ENCODE measurements at places on chromosomes 2 and 18.

- no peak for DNase-seq
Observed at GRCh38 chr2:239213643-239214101, 187.1 kb downstream of the HDAC4 start.

GRCh38 chr2:184654945-184655344 is 56.6 kb downstream of the ZNF804A start:
- no peak for DNase-seq

DNA sequence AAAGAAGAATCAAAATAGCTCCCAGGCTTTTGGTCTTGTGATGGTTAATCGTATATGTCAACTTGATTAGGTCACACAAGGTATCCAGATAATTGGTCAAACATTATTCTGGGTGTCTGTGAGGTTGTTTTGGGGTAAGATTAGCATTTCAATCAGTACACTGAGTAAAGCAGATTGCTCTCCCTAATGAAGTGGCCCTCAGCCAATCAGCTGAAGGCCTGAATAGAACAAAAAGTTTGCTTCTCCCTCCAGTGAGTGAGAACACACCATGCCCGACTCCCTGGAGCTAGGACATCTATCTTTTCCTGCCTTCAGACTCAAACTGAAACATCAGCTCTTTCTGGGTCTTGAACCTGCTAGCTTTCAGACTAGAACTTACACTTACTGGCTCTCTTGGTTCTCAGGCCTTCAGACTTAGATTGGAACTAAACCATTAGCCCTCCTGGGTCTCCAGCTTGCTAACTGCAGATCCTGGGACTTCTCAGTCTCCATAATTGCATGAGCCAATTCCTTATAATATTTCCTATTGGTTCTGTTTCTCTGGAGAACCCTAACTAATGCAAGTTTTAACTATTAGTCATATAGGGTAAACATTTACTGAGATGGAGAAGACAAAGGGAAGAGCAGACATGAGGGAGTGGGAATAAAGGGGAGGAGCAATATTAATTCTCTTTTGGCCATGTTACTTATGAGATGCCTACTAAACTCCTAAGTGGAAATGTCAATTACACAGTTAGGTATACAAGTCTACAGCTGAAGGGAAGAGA is 25.5 kb downstream of the LNPK start:
- no peak for DNase-seq

- DNase-seq, result no peak
Observed at GRCh38 chr2:219106251-219106650, 45.5 kb upstream of the IHH start.

DNA sequence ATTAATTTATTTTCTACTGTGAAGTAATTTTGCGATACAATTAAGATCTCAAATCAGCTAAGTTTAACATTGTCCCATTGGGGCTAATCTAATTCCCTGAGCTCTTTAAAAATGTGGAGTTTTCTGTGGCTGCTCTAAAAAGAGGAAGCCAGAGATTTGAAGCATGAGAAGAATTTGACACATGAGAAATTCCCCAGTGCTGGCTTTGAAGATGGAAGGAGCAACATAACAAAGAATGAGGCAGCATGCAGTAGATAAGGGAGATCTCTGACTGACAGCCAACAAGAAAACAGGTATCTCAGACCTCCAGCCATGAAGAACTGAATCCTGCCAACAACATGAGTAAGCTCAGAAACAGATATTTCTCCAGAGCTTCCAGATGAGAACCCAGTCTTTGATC is 308.4 kb downstream of the ZNF804A start:
- no peak for DNase-seq

DNA sequence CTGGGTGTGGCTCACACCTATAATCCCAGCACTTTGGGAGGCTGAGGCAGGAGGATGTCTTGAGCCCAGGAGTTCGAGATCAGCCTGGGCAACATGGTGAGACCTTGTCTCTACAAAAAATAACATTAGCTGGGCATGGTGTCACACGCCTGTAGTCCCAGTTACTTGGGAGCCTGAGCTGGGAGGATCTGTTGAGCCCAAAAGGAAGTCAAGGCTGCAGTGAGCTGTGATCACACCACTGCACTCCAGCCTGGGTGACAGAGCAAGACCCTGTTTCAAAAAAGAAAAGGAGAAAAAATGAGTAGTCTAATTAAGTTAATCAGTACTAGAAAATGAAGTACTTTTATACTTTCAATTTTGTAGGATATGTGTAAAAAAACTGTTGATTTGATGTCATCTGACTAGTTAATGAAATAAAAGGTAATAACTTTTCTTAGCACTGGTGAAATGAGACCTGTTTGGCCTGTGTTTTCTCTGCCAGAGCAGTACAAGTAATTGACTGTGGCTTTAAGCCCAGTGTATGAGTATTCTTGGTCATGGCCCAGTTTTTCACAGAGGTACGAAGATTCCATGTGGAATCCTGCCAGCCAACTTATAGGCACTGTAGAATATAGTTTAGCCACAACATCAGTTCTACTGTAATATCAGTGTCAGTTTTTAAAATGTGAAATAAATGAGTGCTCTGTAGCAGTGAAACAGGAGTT is 35.8 kb downstream of the MFSD6 start:
- no peak for DNase-seq

GRCh38 chr2:142217804-142218203 is 87.0 kb upstream of the LRP1B start:
- no peak for DNase-seq

- DNase-seq, result no peak
Observed at GRCh38 chr18:33517950-33518349, 60.1 kb upstream of the ASXL3 start.

GRCh38 chr2:165535471-165535870 is 66.0 kb downstream of the CSRNP3 start:
- DNase-seq, result no peak

DNA sequence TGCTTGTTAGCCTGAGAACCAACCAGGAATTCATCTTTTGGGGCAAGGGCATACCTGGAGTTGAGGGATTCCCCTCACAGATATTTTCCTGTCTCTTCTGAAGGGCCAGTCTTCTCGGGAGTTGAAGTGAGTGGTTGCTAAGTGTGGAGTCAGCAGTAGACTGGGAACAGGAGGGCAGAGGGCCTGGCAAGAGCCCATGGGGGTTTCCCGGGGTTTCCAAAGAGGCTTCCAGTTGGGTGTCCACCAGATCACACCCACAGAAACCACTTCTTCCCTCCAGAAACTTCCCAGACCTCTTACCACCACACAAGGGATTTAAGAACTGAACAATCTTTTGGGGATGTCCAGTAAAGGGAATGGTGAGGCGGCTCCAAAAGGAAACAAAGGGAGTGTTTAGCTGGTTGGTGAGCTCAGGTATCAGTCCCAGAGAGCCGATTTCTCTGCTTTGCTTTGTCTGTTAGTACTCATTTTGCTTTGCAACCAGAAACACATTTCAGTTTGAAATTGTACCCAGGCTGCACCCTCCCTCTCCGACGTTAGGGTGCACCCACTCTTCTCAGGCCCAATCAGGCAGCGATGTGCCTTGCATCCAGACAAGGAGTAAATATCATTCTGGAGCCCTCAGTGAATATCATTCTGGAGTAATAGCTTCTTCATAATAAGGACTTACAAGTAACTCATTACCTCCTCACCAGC is 47.5 kb upstream of the SPATS2L start:
- no peak for DNase-seq

DNA sequence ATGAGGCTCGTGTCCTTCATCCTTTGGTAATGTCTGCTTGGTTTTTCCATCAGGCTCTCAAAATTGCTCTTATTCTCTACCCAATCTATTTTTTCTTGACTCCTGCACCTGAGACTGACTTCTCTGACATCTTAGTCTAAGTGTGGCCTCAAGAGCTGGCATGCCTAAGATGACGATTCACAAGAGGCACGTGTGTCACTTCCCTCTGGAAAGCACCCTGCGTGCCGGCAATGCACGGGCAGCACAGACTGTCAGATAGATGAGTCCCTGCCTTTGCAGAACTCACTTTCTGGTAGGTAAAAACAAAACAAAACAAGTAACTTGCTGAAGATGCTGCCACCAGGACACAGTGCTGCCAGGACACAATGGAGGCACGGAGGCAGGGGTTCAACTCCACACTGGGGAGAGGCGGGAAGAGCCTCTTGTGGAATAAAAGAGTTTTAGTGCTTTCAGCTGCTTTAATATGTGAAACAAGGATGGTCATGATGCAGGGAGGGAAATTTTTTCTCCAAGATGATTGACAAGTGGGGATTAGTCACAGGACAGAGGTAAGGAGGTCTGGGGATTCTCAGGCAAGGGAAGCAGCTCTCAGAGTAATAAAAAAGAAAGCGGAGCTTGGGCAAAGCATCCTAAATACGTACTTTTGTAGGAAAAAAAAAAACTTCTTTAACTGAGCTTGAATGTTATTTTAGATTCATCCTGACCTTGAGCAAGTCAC is 27.3 kb downstream of the CYB5A start:
- no peak for DNase-seq

DNA sequence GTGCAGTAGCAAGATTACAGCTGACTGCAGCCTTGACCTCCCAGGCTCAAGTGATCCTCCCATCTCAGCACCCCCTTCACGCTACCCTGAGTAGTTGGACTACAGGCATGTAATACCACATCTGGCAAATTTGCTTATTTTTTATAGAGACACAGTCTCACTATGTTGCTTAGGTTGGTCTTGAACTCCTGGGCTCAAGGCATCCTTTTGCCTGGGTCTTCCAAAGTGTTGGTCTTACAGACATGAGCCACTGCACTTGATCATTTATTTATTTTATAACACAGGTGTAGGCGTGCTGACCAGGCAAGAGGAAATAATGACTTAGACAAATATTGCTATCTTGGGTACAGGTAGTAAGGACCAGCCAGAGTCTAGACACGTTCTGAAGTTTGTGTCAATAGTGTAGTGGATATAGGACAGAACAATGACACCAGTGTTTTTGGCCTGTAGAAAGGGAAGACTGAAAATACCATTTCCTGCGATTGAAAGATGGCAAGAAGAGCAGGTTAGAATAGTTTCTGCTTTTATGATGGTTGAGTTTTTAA is 71.0 kb upstream of the THUMPD2 start:
- no peak for DNase-seq

DNA sequence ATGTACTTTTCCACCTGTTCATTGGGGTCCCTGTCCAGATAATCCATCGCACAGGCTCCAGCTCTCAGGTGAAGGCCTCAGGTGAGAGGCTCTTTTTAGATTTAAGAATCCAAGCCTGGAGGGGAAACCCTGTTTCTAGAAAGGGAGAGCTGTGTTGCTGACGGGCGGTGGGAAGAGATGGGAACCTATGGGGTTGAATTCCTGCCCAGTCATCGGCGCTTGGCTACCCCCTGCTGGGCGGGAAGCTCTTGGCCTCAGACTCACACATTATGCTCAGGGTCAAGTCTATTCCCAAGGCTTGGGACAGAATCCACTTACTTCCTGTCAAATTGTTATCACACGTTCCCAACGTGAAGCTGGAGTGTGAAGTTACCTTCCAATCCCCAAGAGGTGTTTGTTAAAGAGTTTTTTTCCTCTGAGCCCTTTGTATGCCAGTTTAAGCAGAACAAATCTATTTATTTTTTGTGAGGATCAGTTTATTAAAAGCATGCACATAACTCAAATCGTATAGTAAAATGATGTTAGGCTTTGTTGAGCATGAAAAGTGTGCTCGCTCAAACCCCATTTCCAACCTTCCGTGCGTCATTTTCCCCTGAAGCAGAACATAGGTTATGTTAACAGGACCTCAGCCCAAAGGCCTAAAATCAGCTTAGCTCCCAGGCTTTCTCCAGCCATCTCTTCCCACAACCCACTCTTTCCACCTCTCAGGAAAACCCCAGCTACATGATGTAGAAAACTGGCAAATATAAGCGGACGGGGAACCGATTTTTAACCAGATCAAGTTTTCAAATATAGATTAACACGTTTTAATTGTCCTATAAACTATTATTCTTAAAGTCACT is 181.7 kb upstream of the ETAA1 start:
- DNase-seq, result peak; percentile 2

- no peak for DNase-seq
Observed at GRCh38 chr2:168622559-168622958, 166.5 kb downstream of the CERS6 start.

Data from brain pericyte (primary cell).